ENCODE measurements at places on chromosomes 4 and X.

DNA sequence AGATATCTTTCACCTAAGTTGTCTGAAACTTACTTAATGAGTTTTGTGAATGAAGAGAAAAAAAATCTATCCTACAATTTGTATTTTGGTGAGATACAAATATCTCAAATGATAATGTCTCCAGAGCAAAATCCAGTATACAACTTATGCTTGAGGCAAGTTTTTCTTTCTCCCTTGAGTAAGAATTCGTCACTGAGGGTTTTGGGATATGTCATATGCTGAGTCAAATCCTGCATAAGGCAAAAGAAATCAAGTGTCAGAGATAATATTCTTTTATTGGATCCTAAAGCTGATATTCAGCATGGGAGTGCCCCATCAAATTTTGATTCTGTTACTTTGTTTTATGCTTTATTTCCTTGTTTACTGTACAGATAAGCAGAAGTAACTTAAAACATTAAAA is 1308.6 kb downstream of the ARAP2 start:
- DNase-seq: no peak

GRCh38 chrX:136752796-136753195 is 27.9 kb downstream of the ARHGEF6 start:
- DNase-seq: no peak

DNA sequence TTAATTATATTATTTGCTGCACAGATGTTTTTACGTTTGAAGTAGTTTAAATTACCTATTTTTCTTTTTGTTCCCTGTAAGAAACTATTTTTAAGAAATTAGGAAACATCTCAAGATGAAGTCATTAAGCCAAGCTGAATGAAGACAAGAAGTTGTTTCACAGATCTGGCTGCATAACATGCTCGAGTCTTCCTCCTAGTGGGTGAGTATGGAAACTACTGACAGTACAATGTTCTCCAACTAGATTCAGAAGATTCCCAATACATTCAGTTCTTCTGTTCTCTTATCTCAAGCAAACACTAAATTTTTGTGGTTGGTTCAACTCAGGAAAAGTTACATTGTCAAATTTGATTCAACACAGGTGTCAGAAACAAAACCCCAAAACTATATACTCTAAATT is 256.8 kb upstream of the VCX start:
- no peak for DNase-seq

DNA sequence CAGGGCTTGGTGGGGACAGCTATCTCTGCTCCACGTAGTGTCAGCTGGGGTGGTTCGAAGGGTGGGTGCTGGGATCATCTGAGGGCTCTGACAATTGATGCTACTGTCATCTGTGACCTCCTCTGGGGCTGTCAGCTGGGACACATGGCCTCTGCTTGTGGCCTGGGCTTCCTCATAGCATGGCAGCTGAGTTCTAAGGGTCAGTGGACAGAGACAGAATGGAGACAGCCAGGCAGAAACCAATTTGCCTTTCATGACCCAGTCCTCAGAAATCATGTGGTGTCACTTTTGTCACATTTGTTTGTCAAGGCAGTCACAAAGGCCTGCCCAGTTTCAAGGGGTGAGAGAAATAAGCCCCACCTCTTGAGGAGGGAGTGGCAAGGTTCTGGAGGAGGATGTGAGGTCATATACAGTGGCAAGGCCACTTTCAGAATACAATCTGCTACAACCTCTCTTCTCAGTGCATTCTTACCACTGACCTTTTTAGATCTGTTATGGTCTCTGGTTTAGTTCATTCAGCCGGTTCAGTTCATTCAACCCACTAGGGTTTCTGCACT is 103.6 kb upstream of the BCOR start:
- DNase-seq: peak; percentile 34

DNA sequence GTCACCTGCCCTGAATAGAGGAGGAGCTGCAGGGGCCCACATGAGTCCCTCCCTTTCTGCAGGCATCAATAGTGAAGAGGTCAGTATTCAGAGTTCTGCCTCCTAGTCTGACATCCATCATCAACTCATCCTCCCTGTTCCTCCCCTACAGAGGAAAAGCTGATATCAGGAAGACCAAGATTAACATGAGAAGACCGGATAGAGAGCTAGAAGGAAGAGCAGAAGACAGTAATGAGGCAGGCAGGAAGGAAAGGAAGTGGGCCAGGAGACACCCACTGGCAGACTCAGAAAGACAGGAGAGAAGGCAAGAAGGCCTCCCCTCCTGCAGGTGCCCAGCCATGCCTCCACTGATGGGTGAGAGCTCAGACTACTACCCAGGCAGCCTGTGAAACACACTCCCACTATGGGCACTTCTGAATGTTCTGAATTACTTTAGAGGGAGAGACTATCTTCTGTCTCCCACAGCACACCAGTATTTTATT is 74.6 kb downstream of the CC2D2A start:
- no peak for DNase-seq

GRCh38 chr4:4541661-4542570 is at the start of gene STX18:
Gene STX18 (minus strand): TSS chr4:4542048. CDS start chr4:4541964, 84 bp downstream.
- peak; percentile 86 for DNase-seq

DNA sequence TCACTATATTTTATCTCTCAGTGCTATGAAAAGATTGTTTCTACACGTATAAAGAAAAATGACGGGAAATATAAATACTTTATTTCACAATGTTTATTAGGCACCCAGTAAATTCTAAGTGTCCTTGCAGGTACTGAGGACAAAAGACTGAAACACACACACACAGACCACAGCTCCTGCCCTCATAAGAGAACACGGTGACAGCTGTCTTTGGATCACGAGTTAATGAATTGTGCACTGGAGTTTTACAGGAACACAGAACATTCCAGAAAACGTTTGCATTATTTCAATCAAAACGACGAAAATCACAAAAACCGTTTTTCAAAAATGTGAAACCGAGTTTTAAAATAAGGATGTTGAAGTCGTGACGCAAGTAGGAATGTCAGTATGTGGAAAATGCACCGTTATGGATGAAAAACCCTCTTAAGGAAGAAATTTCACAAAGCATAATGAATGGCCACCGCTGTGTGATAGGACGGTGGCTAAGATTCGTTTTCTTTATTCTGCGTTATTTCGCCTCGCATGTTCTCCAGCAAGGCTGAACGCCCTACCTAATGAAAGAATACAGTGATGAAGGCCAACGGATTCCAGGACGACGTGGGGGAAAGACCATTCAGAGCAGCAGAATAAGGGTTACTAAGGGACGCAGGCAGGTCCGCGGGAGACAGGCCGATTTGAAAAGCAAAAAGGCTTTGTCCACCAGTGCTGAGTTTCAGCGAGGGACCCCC is 24.2 kb downstream of the FAM156A start:
- DNase-seq: no peak

GRCh38 chr4:123452616-123453015 is 56.0 kb downstream of the SPRY1 start:
- no peak for DNase-seq

DNA sequence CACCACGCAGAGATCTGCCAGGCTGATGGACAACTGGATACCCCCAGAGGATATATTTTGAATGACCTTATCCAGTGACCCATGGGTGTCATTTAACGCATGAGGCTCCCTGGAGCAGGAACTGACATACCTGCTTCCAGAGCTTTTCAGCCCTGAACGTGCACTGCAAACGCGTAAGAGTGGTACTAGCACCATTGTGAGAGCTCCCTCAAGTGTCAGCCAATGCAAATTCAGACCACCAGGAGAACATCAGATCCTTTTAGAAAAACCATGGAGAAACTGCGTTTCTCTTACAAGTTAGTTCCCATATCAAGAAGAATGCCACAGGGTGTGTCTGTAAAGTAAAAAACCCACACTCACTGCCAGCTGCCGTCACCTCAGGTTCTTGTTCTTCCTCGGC is 7.3 kb downstream of the TREX2 start:
- no peak for DNase-seq

DNA sequence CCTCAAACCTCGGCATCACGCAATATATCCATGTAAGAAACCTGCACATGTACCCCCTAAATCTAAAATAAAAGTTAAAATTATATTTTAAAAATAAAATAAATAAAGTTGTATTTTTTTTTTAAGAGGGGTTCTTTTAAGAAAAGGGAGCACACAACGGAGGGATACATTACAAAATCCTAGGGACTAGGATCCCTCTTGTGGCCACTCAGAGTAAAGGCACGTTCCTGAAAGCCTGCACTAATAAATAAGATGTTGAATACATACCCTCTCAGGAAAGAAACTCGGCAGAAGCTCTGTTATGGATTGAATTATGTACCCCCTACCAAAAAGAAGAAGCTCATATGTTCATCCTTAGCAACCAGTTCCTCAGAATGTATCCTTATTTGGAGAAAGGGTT is 50.9 kb upstream of the PRDX4 start:
- DNase-seq: peak; percentile 5

DNA sequence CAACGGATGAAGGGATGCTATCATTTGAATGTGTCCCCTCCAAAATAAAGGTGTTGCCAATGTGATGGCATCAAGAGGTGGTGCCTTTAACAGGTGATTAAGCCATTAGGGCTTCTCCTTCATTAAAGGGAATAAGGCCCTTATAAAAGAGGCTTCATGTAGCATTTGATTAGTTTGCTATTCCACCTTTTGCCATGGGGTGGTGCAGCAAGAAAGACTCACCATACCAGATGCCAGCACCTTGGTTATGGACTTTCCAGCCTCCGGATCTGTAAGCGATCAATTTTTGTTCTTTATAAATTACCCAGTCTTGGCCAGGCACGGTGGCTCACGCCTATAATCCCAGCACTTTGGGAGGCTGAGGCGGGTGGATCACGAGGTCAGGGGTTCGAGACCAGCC is 7.9 kb upstream of the SLC25A43 start:
- no peak for DNase-seq

DNA sequence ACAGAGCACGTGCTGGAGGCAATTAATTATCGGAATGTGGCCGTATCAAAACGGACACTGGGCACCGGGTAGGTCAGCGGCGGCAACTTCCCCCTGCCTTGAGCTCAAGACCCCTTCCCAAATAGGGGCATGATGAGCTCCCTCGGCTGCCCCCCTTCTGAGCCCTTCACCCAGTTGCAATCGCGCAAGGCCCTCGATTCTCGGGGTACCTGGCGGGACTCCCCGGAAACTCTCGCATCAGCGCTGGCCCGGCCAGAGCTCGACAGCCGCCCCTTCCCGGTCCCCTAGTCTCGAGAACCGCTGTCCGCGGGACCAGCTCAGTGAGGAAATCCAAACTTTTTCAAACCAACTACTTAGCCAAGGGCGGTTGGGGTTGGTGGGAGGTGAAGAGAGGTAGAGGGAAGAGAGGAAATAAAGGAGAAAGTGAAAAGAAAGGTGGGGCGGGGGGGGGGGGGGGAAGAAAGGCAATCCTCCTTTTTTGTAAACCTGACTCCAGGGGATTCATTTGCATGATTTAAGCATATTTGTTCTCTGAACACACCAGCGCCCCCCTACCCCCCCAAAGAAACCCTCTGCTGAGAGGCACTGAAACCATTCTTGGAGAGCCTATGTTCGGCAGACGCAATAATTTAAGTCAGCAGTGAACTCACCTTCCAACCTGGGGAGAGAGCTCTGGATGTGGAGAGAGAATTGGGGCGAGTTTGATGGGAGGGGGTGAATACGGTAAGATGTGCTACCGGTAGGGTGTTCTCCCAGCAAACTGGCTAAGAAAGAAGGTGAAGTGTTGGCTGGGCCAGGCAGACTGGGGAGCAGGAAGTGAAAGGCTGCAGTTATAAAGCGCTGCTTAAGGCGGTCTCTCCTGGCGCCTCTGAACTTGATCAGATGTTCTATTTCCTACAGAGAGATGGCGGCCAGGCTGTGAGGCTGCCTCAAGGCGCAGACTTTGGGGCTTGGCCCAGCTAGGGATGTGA is 2.0 kb upstream of the ZIC3 start:
- DNase-seq: no peak
